Stimulated activated CD4-positive, alpha-beta T cell treated with anti-CD3 and anti-CD28 coated beads, TNF-alpha, amount 100 ng/mL, for 1 hour (primary cell): ENCODE measurements at places on chromosomes 3 and 15.

- DNase-seq = no peak
Observed at GRCh38 chr3:195198426-195199346, 72.3 kb downstream of the XXYLT1 start.

DNA sequence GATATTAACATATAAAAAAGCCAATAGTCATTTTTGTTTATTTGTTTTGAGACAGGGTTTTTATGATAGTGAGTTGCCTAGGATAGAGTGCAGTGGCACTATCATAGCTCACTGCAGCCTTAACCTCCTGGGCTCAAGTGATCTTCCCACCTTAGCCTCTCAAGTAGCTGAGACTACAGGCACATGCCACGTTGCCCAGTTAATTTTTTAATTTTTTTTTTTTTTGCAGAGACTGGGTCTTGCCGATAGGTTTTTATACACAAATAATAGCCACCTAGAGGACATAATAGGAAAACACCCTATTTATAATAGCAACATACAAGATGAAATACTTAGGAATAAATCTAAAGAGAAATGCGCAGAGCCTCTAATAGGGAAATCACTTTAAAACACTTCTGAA, 13.3 kb downstream of the EIF3J start:
- no peak for DNase-seq

GRCh38 chr3:69324362-69325025, 61.4 kb downstream of the FRMD4B start:
- DNase-seq = no peak

DNA sequence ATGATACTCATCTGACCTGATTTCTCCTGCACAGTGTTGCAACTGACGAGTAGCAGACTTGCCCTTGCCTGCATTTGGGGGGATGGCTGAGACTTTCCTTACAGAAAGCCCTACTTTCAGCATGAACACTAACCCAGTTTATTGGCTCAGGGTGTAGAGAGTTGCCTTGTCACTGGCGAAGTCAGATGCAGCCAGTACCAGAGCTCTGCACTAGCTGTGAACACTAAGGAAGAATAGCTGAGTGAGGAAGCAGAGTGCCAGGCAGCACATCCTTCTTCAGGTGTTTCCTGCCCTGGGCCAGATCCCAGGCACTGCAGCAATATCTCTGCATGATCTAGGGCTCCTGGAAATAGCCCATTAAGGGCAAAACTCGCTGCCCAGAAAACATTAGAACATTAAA, 154.0 kb upstream of the SYNPR start:
- no peak for DNase-seq
